Stimulated activated CD4-positive, alpha-beta T cell treated with anti-CD3 and anti-CD28 coated beads, Interleukin-12 subunit alpha, Interleukin-12 subunit beta, amount 100 ng/mL, for 24 hours (primary cell): ENCODE measurements at places on chromosomes 13 and 19.

DNA sequence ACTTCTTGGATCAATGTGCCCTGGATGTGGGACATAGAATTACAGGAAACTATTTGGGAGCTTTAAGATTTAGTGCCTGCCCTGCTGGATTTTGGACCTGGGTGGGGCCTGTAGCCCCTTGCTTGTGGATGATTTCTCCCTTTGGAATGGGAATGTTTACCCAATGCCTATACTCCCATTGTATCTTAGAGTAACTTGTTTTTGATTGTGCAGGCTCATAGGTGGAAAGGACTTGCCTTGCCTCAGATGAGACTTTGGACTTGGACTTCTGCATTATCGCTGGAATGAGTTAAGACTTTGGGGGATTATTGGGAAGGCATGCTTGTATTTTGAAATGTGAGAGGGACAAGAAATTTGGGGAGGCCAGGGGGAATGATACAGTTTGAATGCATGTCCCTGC is 13.5 kb downstream of the SLC15A1 start:
- DNase-seq = no peak

- no peak for DNase-seq
These were observed 110.2 kb downstream of the STOML3 start for GRCh38 chr13:38880397-38880796.

- no peak for DNase-seq
These were observed 1.2 kb downstream of the PRKCG start for GRCh38 chr19:53883231-53883661.

DNA sequence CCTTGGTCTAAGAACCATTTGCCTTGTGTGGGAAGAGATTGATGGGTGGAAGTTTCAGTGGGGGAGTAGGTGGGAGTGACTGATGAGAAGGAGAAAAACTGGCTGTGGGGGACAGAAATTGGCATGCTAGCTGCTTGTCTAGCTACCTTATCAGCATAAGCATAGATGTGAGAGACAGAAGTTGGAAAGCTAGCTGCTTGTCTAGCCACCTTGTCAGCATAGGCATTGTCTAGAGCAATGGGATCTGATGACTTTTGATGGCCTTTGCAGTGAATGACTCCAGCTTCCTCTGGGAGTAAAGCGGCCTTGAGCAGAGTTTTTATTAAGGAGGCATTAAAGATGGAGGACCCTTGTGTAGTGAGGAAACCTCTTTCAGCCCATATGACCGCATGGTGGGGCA is 9.9 kb upstream of the NCR1 start:
- DNase-seq = no peak

DNA sequence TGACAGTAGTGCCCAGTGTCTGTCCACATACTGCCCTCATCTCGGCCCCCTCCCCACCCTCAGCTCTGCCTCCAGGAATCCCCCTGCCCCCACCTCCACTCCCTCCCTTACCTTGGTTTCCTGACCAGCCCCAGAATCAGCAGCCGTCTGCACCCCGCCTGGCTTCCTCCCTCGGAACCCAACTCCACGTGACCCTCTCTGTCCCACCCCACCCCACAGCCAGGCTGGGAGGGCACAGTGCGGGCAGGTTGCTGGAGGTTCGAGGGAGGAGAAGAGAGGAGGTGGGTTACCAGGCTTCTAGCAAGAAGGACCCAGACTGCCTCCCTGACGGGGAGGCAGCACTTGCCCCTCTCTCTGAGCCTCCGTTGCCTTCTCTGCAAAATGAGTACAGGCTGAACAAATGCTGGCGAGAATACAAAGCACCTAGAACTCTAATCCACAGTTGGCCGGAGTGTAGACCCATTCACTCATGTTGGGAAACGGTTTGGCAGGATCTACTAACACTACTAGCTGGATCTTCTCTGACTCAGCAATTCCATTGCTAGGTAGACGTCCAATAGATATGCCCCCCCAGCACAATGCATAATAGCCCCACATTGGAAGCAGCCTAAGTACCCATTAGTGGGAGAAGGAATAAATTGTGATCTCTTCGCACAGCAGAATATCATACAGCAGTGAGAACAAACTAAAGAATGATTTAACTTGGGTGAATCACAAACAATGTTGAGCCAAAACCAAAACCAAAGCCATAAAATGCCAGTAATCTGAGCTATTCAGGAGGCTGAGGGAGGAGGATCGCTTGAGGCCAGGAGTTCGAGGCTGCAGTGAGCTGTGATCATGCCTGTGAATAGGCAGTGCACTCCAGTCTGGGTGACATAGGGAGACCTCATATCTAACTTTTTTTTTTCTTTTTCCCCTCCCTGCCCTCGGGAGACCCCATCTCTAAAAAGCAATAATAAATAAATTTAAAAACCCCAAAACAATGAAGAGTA is at the start of gene RASAL3:
RASAL3 (minus strand) TSS at position 151 of the 992 bp plus-strand sequence. CDS start 186 bp downstream, outside the sequence.
- peak; percentile 56 for DNase-seq

GRCh38 chr13:113421673-113422270 is 31.5 kb downstream of the ADPRHL1 start:
- DNase-seq = no peak

GRCh38 chr13:75186379-75186778 is 295.6 kb downstream of the TBC1D4 start:
- DNase-seq = no peak

- no peak for DNase-seq
These were observed 175.0 kb downstream of the RFC3 start for GRCh38 chr13:33992881-33993336.

DNA sequence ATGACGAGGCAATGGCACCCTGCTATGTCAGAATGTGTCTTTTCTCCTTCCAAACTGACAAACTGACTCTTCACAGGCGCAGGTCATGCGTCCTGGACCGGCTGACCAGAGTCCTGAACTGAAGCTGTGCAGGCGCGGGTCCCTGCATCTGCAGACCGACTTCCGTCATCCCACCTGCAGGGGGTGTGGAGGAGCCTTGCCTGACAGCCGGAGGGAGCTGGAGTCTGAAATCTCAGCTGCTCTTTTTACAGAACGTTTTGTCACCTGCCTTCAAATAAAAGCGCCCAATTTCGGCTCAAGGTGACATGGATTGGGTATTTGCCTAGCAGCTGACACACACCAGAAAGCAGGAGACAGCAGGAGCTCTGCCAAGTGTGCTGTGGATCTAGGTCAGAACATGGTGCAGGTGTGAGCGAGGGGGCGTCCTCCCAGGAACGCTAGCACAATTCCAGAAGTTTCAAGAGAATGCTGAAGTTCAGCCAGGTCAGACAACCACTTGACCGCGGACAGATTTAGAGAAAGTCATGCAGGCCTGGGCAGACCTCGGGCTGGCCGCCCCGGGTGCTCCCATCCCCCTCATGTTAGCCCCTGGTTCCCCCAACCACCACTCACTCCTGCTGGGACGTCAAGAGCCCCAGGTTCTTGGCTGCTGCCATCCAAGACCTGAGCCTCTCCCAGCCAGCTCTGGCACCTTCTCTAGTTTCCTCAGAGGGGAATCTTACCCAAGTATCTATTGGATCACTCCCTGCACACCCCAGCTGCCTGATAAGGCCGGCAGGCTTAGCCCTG is 32.8 kb downstream of the ELL start:
- DNase-seq = no peak

- DNase-seq = no peak
These were observed 199.7 kb downstream of the IRS2 start for GRCh38 chr13:109586509-109587346.

- DNase-seq = no peak
These were observed at the start of gene ZNF580 for GRCh38 chr19:55640577-55641425. Gene ZNF580, plus strand, starts transcription at chr19:55641002. Its CDS starts 1,507 bp downstream, at chr19:55642509.
